Fibroblast of skin of left quadriceps (primary cell): ENCODE measurements at places on chromosomes 4 and X.

- no peak for DNase-seq
Observed at GRCh38 chr4:54172156-54172555, 56.9 kb upstream of the PDGFRA start.

- DNase-seq: no peak
Observed at GRCh38 chrX:57353472-57354132, 67.1 kb downstream of the FAAH2 start.

GRCh38 chr4:108445716-108446115 lies 174.7 kb upstream of the RPL34 start:
- DNase-seq: no peak

DNA sequence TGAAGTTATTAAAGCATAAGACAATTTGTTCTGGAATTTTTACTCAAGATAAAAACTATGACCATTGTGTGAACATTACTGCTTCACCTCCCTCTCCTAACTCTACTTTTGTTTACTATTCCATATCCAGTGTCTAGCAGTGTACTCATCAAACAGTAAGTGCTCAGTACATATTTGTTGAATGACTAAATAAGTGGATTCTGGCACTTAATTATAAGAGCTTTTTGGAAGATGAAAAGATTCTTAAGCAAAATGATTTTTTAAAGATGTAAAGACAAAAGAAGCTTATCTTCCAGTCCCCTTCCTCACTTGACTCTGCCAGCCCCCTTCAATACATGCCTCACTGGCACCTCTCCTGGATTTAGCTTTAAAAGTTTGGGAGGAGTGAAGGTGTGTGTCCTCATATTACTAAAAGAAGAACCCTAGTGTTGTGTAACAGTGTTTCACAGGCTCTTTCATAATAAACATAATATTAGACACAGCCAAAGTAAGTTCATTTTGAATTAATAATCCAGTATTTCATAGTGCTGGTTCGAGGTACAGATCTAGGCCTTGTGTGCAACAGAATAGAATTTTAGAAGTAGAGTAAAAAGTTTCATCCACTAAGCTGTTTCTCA lies 53.0 kb downstream of the GAB1 start:
- no peak for DNase-seq

DNA sequence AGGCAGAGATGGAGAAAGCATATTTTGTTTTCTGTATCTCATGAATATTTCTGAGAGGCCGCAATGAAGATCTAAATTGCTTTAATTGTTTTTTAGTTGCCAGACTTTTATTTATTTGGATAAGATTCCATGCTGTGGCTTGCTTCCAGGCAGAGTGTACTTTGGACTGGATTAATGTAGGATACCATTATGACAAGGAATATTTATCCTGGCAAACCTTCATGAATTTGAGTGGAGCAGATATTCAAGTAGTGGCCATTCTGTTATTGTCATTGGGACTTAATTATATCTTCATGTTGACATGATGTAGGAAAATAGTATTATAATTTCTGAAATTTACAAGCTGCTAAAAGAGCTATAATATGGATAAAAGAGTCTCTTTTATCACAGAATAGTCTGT lies 182.9 kb downstream of the C4orf33 start:
- no peak for DNase-seq

DNA sequence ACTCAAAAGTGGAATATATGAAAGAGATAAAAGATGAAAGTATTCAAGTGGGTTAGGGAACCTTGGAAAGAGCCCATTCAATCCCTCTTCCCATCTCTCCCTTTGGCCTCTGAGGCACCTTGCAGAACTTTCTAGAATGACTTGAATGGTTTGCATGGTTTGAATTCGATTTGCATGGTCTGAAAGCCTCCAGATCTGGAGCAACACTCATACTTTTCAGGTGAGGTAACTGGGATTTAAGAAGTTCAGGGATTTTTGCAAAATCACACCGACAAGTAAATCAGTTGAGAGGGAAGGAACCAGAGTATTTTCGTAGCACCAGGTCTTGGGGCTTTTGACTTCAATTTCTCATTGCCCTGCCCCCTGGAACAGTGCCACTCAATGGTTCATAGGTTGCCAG lies 476.0 kb upstream of the FTHL17 start:
- DNase-seq: no peak

DNA sequence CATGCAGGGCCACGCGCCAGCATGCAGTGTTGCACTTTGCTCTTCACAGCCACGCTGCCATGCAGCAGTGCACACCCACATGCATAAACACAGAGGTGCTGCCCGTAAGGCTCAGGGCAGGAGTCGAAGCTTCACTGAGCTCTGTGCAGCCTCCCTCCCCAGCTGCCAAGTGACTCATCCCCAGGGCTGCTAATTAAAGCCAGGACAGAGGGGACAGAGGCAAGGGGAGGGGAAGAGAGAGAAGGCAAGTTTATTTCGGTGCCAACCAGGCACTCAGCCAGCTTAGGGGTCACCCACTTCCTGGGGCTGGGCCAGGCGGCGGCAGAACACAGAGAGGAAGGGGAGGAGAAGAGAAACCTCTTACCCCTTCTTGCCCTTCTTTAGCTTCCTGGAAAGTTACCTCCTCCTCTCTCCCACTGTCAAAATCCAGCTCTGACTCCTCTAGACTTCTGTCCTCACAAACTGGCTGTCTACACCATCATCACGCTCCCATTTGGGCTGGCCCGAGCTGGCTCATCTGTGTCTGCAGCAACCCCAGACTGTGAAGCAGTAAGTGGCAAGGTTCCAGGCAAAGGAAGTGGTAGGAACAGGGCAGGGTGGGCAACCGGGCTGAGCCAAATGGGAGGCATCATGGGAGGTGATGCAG lies 6.2 kb upstream of the IQSEC2 start:
- no peak for DNase-seq

GRCh38 chr4:127118681-127119080 lies 514.1 kb upstream of the INTU start:
- no peak for DNase-seq

DNA sequence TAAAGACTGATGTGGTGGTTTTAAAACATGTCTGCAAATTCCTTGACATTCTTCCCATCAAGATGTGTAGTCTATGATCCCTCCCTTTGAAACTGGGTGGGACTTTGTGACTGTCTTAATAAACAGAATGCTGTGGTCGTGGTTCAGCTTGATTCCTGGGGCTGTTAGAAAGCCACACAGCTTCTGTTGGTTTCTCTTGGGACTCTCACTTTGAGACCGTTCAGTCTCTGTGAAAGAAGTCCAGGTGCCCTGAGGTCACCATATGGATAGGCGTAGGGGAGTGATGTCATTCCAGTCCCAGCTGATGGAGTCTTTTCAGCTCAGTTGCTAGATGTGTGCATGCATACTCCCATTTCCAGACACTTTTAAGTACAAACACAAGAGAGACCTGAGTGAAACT lies 216.6 kb downstream of the KDR start:
- no peak for DNase-seq

GRCh38 chr4:176153124-176153523 lies 42.3 kb downstream of the SPATA4 start:
- DNase-seq: no peak

DNA sequence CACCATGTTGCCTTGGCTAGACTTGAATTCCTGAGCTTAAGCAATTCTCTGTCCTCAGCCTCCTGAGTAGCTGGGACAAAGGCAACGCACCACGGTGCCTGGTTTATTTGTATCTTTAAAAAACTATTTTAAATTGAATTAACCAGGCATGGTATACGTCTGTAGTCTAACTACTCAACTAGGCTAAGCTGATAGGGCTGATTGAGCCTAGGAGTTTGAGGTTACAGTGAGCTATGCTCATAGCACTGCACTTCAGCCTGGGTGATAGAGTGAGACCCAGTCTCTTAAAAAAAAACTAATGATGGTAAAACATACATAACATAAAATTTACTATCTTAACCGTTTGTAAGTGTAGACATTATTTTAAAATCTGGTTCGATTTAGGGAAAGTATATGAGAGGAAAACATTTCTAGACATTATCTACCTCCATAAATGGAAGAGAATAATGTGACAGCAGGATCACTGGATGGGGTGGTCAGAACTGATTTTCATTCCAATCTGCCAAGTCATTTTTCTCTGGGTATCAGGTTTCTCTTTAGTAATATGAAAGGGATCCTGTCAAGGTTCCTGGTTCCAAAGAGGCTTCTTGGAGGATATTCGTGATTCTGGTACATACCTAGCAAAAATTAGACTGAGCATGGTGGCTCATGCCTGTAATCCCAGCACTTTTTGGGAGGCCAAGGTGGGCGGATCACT lies 8.7 kb upstream of the ITGB1BP2 start:
- DNase-seq: peak; percentile 60

DNA sequence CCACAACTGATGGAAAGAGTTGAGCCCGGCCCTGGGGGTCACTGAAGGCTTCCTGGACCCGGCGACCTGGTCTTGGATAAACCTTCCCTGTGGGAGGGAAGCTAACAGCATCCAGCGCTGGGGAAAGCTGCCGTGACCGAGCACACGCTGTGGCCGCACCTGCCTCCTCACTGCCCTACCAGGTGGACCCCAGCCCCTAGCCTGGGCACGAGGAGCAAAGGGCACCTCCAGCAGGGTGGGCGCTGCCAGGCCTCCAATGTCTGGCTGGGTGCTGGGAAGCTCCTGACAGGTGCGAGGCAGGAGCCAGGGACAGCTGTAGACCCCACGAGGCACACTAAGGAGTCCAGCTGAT lies 7.9 kb downstream of the TADA2B start:
- DNase-seq: no peak

- DNase-seq: peak; percentile 21
Observed at GRCh38 chr4:168183717-168184571, 91.6 kb downstream of the ANXA10 start.

GRCh38 chr4:38162240-38162784 lies 202.1 kb downstream of the PTTG2 start:
- DNase-seq: no peak

DNA sequence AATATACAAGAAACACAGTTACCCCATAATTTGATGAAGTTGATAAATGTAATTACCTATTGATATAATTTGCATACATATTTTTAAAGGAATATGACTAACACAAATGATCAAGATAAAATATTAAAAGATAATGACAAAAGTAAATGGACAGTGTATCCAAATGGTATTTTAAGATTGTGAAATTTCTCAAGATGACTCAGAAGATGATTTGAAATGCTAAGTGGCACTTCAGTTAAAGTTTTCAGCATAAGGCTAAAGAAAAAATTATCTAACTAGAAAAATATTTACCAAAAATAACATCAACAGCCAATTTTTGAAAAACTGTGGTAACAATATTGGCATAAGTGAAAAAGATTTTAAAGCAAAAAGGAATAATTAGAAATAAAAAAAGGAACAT lies 248.4 kb upstream of the NDST4 start:
- no peak for DNase-seq

DNA sequence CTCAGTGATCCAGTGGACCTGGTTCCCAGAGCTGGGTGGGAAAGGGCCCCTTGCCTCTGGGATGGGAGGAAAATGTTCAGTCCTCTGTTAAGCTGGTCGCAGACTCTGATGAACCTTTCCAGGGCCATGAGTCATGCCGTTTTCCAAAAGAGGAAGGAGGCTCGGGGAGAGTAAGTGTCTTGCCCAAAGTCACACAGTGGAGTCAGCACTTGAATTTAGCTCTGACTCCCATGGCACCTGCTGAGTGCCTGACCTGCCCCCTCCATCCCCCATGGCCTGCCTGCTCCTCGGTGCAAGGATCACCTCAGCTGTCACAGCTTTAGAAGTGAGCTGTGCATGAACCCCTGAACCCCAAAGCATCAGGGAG lies 14.0 kb upstream of the KIAA0232 start:
- no peak for DNase-seq

- DNase-seq: no peak
Observed at GRCh38 chr4:176526704-176527103, 206.9 kb downstream of the SPCS3 start.

- DNase-seq: no peak
Observed at GRCh38 chr4:45776146-45776545, 347.7 kb downstream of the GABRG1 start.

DNA sequence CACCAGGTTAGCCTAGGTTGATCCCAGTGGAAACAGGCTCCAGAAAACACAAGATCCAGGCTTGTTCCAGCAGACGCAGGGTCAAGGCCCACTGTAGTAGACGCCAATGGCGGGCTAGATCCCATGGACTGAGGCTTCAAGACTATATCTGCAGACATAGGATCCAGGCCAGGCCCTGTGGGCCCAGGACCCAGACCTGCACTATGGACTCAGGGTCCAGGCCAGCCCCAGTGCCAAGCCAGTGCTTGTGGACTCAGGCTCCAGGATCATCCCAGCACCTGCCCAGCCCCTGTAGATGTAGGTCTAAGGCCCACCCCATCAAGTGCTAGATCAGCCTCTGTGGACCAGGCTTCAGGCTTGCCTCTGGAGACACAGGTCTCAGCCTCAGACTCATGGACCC lies 300.9 kb downstream of the CHIC1 start:
- DNase-seq: no peak

- no peak for DNase-seq
Observed at GRCh38 chr4:20305976-20306375, 54.3 kb downstream of the SLIT2 start.

- no peak for DNase-seq
Observed at GRCh38 chr4:150662686-150663085, 80.7 kb downstream of the MAB21L2 start.

DNA sequence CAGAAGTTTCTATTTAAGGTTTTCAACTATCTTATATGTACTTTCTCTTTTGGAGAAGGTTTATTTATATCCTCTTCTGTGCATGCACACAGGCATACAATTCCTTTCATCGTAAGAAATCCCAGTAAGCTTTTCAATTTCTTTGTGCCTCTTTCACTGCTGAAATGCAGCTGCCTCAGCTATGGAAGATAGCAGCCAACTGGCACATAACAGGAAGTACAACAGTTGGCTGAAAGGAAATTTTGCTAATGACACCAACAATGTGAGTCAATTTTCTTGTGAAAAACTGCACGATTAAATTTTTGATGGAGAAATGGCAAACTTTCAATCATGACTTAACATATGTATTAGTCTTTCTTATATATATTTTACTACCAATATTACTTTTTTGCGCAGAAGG lies 74.5 kb upstream of the PAQR3 start:
- DNase-seq: no peak

DNA sequence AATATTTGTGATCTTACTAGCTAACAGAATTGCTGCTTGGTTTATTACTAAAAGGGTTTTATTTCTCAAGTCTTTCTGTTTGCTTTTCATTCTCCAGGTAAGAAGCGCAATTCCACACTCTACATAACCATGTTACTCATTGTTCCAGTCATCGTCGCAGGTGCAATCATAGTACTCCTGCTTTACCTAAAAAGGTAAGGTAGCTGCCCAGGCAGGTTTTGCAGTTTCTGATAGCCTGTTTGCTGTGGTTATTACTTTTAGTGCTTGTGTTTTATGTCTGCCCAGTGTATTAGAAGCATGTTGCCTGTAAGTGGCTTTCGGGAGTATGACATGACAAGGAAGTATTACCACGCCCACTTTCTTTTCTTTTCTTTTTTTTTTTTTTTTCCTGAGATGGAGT lies 46.4 kb downstream of the IL13RA1 start:
- DNase-seq: no peak
